ENCODE measurements at places on chromosomes 4 and X.

DNA sequence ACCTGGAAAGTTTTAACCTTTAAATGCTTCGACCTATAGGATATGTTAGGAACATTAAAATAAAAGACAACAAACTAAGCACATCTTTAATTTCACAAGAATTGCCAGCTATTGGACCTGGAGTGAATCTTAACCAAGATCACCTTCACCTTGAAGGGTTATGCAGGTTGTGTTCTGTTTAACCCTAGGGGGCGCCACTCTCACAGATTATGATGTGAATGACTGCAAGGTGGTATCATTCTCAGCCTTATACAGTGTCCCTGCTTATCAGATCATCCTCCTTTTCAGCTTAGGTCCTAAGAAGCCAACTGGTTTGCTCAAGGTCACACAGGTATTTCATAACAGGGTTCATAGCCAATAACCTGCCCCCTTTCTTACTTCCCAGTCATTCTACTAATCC, 23.5 kb downstream of the INTS6L start:
- no peak for DNase-seq

DNA sequence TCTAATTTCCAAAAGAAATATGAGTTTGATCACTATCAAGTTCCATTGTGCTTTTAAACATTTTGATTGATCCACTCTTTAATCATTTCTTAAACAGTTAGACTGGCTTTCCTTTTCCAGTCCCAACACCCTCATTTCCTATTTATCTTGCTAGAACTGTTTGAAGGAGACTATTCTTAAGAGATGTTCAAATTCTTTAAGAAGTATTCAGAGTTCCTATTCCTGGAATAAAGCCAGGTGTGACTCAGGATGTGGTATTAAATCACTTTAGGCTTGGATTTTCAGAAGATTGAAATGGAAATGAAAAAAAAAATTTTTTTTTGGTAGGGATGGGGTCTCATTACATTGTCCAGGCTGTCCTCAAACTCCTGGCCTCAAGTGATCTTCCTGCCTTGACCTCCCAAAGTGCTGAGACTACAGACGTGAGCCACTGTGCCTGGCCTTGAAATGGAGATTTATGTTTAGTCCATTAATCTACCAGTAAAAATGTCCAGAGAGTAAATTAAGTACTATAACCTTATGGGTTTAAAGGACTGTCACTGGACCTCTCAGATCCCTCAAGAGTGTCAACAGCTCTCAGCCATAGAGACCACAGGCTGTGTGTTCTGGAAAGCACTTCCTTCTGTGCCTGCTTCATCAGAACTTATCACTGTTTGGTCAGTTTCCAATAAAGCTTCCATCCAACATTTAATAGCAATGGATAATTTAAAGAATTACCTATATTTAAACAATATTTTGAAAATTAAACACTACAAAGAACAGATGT, 90.7 kb downstream of the CDS1 start:
- no peak for DNase-seq

- no peak for DNase-seq
Observed at GRCh38 chr4:138420471-138420870, 178.3 kb upstream of the SLC7A11 start.

DNA sequence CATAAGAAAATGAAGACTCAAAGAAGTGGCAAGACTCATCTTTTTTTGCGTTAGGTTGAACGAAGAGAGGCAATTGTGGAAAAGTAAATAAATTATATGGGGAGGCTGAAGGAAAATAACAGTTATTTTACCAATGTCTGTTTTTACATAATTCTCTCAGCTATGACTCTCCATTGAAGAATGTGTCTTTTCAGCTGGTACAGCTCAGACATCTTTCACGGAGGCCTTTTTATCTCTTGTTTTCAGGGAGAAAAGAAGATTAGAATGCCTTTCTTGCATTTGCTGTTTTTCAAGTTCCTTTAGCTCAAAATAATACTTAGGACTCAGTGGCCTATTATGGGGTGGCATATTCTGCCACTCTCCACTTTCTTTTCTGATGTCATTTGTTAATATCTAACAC, 153.0 kb downstream of the ADAM29 start:
- no peak for DNase-seq

GRCh38 chr4:125315576-125316400, 1.0 kb downstream of the FAT4 start:
- no peak for DNase-seq

- DNase-seq, result no peak
Observed at GRCh38 chr4:14184265-14184664, 556.7 kb upstream of the BOD1L1 start.

- peak; percentile 54 for DNase-seq
Observed at GRCh38 chr4:141309874-141310273, 89.2 kb downstream of the ZNF330 start.

DNA sequence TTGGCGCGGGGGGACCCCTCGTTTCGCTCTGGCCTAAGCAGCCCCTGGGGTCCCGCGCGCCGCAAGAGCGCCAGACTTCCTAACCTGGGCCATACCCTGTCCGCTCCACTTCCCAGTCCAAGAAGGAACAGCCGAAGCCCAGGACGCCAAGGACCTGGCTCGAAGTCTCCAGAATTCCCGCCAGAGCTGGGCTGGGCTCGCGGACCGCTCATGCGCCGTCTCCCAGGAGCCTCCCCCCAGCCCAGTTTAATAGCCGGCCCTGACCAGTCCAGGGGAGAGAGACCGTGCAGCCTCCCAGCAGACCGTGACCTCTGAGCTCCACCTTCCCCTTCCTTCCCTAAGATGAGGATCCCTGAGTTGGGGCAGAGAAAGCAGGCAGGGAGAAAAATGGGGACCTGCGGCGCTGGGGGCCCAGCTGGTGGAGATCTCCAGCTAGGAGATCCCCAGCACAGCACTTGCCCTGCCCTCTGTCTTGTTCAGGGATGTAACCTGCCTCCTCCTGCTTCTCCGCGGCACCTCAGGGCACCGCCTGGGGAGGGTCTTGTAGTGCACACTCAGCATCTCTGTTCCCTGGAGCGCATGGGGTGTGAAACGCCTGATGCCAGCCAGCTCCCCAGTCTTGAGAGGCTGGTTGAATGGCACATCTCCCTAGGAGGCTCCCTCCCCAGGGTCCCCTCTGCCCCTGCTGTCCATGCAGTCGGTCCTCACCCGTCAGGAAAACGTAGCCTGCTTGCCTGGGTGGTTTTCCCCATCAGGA, 1.2 kb upstream of the LETM1 start:
- no peak for DNase-seq

DNA sequence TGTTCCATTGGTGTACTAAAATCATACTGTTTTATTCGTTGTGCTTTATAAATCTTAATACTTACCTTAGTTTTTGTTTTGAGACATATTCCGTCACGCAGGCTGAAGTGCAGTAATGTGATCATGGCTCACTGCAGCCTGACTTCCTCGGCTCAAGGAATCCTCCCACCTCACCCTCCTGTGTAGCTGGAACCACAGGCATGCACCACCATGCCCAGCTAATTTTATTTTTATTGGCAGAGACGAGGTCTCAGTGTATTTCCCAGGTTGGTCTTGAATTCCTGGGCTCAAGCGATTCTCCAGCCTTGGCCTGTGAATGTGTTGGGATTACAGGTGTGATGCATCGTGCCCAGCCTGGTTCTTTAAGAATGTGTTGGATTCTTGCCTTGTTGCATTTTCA, 24.4 kb upstream of the DCK start:
- DNase-seq, result no peak

- no peak for DNase-seq
Observed at GRCh38 chrX:10233696-10234095, 76.9 kb downstream of the CLCN4 start.

- no peak for DNase-seq
Observed at GRCh38 chrX:21700967-21701366, 42.8 kb upstream of the KLHL34 start.

- no peak for DNase-seq
Observed at GRCh38 chrX:134604701-134605311, 53.5 kb downstream of the PLAC1 start.

DNA sequence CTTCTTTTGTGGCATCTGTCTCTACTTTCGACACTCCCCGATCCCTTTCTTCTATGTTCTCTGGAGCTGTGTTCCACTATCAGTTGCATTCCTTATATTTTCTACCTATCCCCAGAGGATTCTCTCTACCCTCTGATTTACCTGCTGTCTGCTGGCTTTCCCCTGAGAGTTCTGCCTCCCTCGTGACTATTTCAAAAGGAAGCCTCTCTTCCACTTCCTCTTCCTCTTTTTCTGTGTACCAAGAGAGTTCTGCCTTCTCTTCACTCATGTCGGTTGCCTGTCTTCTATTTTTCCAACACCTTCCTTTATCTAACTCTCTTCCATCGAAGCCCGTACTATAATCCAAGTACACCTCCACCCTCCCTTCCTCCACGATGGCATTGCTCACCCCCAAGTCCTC, 631.7 kb downstream of the SMARCA1 start:
- no peak for DNase-seq

DNA sequence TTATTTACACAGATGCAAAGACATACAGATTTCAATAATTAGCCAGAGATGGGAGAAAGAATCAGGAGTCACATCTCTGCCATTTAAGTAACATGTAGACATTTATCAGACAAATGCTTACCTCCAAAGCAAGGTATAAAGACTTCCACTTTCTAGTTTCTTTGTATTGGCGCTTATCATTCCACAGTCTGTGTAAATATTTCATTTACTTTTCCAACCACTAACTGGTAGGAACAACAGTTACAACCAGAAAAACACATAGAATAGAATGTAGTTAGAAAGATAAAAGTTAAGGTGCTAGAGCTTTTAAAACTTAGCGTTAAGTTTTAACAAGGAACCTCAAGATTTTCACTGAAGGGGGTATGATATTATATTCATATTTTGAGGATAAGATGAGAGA, 40.9 kb upstream of the UGT2B4 start:
- no peak for DNase-seq

DNA sequence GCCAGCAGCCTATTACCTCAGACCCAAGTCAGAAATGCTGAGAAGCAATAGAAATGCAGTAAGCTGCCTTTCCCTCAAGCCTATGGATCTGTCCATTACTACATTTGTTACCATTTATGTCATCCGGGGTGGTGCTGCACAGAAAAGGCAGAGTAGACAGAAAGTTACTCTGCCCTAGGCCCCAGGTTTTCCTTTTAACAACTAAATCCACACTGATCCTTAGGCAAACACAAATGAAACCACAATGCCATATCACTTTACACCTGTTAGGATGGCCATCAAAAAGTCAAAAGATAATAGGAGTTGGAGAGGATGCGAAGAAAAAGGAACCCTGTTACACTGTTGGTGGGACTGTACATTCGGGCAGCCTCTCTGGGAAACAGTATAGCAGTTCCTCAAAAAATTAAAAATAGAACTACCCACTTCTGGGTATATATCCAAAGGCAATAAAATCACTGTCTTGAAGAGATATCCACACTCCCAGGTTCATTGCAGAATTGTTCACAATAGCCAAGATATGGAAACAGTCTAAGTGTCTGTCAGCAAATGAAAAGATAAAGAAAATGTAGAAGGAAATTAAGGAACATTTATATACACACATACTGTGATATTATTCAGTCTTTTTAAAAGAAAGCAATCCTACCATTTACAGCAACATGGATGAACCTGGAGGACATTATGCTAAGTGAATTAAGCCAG, 186.3 kb downstream of the NWD2 start:
- DNase-seq, result no peak

GRCh38 chrX:55007656-55008055, 7.5 kb downstream of the APEX2 start:
- DNase-seq, result no peak

GRCh38 chr4:152188801-152189200, 347.1 kb downstream of the FBXW7 start:
- no peak for DNase-seq

GRCh38 chr4:173666-174314, 49.5 kb downstream of the ZNF718 start:
- DNase-seq, result no peak

DNA sequence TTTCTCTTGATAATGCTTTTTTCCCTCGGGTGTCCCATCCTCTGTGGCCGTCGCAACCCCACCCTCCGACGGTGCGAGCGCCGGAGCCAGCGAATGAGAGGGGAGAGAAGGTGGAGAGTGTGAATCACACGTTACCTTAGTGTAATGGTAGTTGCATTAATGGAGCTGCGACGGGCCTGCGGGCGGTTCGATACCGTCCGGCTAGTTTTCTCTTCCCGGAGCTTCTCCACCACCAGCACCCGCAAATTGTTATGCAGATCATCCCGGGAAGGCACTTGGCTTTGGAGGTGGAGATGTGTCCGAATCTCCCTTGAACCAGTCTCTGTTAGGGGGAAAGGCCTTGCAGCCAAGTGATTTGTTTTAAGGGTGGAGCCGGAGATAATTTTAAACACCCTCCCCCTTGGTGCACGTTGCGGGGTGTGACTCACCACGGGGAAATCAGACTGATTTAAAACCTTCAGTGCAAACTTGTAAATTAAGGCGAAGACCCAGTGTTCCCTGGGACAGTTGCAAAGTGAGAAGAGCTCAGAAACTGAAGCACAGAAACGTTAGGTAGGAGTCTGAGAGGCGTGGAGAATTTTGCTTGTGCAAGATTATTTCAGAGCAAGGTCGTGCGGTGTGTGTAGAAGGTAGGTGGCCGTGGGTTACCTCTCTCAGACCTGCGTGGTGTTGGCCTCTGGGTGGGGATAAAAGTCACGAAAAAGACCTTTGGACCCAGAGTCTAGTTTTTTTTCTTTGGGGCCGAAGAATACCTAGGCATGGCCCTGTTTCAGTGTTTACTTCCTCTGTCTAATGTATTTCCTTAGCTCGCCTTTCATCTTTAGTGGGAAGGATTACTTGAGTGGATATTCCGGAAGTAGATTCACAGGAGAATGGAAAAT, 1.3 kb downstream of the AFF1 start:
- peak; percentile 75 for DNase-seq

DNA sequence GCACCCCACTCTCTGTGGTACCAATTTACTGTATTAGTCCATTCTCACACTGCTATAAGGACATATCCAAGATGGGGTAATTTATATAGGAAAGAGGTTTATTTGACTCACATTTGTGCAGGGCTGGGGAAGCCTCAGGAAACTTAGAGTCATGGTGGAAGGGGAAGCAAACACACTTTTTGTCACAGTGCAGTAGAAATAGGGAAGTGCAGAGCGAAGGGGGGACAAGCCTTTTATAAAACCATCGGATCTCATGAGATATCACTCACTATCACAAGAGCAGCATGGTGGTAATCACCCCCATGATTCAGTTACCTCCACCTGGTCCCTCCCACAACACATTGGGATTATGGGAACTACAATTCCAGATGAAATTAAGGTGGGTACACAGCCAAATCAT, 766.9 kb upstream of the PCDH10 start:
- DNase-seq, result no peak

- DNase-seq, result no peak
Observed at GRCh38 chrX:108230574-108230973, 139.0 kb downstream of the ATG4A start.
